C1 segment of cervical spinal cord (tissue), 14 donors: ENCODE measurements at places on chromosomes 4 and X.

GRCh38 chrX:13506574-13506973 lies 62.8 kb upstream of the EGFL6 start:
- DNase-seq: no peak

DNA sequence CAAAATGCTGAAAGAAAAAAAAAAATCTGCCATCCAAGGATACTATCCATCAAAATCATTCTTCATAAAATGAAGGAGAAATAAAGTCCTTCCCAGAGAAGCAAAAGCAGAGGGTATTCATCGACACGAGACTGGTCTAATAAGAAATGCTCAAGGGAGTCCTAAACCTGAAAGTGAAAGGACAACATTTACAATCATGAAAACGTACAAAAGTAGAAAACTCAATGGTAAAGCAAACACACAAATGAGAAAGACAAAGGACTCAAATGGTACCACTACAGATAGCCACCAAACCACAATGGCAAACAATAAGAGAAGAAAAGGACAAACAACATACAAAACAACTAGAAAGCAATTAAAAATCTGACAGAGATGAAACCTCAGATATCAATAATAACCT lies 41.0 kb downstream of the CD99L2 start:
- no peak for DNase-seq

- DNase-seq: no peak
Measured at GRCh38 chrX:70979136-70979762, 48.4 kb upstream of the SLC7A3 start.

DNA sequence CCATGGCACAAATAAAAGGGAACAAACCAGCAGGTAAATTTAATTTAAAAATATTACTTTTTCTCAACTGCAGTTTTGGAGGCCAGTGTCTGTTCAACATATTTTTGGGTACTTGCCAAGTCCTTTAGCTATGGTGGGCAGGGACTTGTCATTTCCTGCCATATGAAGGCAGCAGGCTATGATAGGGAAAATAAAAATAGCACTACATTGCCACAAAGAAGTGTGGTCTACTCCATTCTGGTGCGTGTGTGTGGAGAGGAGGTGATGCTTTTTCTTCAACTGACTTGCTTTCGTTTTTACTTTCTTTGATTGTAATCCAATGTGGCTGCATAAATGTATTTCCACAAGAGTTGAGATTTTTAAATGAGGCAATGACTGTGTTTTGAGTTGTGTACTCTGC lies 17.2 kb downstream of the GPR174 start:
- no peak for DNase-seq

- no peak for DNase-seq
Measured at GRCh38 chr4:25927361-25928195, 13.6 kb downstream of the SMIM20 start.

- no peak for DNase-seq
Measured at GRCh38 chrX:44456685-44457084, 86.0 kb downstream of the FUNDC1 start.

GRCh38 chr4:179028321-179028720 lies 1586.1 kb upstream of the AGA start:
- DNase-seq: no peak

DNA sequence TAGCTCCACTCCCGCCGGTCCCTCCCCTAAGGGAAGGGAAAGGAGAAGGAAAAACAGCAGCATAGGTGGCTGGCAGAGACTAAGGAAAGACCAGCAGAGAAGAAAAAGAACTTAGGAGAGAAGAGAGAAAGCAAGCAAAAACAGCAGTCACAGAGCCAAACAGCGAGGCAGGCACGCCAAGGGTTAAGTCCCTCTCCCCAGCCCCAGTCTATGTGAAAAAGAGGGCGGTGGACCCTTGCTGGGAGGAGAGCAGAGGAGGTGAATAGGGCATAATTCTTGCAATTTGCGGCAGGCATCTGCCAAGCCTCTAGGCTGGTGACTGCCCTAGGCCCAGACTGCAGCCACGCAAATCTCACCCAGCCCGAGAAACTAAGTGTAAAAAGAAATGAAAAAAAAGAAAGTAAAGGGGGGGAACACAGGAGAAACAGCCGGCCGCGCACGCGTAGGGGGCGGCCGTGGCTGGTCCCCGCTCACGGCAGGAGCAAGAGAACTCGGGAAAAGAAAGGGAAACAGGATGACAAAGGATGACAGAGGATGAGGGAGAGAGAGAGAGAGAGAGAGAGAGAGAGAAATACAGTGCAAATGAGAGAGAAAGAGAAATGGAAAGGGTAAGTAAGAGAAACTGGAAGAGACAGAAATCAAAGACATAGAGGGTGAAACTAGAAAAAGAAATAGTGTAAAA lies 48.6 kb downstream of the MAGEA9 start:
- no peak for DNase-seq

GRCh38 chrX:106159861-106160282 lies 8.2 kb upstream of the PWWP3B start:
- DNase-seq: no peak

DNA sequence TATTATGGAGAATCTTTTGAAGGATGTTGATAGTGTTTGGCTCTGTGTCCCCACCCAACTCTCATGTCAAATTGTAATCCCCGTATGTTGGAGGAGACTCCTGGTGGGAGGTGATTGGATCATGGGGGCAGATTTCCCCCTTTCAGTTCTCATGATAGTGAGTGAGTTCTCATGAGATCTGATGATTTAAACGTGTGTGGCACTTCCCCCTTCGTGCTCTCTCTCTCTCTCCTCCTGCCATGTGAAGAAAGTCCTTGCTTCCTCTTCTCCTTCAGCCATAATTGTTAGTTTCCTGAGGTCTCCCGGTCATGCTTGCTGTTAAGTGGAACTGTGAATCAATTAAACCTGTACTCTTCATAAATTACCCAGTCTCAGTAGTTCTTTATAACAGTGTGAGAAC lies 166.1 kb upstream of the NUDT6 start:
- no peak for DNase-seq

DNA sequence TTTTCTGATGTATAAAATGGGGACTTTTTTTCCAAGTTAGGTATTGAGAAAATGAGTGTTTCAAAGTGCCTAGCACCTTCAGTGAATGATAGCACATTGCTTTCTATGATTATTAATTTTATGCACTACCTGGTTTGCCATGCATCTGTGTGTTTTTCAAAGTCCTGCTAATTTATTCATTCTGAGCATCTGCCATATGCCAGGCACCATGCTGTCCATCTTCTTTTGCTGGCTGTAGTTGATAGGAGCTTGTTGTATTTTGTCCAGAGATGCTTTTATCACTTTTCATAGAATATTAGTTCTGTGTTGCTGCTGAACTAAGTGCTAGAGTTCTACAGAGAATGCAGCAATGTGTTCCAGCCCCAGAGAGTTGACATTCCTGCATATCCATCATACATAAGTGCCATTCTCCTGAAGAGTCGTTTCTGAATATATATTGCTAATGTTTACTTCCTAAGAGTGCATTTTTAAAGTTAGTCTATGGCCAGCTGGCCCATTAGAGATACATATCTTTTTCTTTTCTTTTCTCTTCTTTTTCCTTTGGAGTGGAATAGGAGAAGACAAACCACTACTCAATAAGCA lies 49.0 kb upstream of the CLNK start:
- no peak for DNase-seq

DNA sequence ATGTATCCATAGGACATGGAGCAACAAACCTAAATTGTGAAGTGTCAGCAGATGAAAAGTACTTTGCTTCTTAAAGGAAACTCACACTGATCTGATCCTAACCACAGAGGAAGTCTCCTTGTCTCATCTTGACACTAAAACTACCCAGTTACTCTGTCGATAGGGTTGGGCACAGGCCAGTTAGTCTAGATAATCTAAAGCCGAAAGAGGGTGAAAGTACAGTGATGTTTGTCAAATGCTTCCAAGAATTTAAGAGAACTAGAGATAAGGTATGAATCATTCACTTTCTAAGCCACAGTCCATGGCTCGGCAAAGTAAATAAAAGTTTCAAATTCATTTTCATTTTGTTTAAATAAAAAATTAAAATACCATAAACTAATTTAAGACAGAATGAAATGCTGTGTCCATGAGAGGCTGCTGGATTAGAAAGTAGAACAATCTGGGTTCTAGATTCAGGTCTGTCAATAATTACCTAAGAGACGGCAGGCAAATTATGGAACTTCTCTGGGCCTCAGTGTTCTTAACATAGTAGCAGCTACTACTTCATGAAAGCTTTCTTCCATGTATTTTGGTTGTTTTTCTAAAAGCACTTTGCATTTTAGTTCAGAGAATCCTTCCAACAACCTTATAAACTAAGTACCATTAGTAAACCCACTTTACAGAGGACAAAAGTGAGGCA lies 176.7 kb downstream of the LDB2 start:
- DNase-seq: no peak

DNA sequence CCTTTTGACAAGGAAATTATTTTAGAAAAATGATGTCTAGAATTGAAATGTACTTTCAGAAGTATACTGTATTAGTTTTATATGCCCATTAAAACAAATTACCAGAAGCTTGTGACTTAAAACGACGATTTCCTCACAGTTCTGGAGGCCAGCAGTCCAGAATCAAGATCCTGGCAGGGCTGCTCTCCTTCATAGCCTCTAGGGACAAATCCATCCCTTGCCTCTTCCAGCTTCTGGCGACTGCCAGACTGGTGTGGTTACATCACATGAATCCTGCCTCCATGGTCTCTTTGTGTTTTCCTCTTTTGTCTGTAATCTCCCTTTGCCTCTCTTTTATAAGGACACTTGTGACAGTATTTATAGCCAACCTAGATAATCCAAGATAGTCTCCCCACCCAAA lies 97.1 kb downstream of the IQCM start:
- DNase-seq: no peak

DNA sequence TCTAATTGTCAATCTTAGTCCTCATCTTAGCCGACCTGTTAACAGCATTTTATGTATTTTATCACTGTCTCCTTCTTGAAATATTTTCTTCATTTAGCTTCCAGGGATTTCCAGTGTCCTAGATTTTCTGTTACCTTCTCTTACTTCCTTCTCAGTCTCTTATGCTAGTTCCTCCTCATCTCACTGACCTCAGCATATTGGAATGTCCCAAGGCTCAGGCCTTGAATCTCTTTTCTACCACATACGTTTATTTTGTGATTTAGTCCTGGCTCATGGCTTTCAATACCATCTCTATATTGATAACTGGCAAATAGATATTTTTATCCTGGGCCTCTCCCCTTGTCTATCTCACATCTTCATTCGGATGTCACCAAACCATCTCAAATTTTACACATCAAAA lies 61.1 kb downstream of the IQCM start:
- DNase-seq: no peak

DNA sequence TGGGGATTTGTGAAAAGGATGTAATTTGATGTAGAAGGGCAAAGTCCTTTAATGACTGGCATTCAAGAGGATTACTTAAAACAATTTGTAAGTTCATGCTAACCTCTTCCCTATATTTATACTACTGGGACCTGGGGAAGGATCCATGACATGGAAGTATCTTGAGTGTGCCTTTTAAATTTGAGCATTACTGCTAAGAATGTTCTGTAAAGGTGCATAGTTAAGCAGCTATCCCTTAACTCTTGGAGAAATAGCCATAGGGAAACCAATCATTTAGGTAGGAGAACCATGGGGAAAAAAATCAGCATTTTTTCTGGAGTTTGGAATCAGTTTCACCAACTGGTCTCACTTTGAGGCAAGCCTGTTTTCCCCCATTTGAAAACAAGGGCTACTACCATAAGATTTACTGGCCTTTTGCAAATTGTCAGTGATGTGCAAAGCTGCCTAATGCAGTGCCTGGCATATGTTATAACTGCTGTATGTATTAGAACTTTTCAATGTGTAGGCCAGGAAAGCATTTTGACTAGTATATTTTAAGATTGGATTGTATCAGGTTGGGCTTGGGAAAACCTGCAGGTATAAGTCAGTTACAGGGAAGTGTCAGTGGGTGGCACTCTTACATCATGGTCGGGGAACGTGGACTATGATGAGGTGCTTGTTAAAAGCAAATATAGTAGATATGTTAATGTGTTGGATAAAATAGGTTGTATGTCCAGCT lies 72.1 kb downstream of the PRSS12 start:
- no peak for DNase-seq

DNA sequence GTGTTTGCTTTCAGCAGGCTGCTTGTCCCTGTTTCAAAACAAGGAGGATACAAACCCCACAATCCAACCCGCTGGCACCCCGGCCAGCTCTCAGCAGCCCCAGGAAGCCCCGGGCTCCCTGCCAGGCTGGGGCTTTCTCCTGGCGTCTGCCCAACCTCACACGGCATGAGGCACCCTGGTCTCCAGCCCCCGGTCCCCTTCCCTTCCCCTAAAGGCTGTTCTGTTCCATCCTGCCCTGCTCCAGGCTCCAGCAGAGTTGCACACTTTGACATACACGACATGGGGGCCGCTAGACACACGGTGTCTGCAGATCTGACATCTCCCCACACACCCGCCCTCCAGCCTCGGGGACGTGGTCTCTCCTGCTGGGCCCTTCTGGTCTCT lies 107.7 kb upstream of the ADRA2C start:
- DNase-seq: peak; percentile 20

- no peak for DNase-seq
Measured at GRCh38 chr4:7593646-7594412, 159.1 kb upstream of the PSAPL1 start.

DNA sequence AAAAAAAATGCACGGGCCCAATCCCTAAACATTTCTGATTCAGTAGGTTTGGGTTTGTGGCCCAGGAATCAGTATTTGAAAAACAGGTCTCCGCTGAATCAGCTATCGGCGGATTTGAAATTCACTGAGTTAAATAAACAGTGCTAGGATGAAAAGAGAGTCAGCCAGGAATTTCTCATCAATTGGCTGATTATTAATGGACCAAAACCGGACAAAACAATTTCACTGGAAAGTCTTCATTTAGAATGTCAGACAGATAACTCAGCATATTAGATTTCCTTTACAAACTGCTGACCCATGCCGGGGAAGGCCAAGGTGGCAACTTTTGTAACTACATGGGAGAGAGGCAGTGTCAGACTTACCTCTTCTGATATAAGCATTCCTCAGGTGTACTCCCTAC lies 99.4 kb upstream of the LSM6 start:
- DNase-seq: no peak

DNA sequence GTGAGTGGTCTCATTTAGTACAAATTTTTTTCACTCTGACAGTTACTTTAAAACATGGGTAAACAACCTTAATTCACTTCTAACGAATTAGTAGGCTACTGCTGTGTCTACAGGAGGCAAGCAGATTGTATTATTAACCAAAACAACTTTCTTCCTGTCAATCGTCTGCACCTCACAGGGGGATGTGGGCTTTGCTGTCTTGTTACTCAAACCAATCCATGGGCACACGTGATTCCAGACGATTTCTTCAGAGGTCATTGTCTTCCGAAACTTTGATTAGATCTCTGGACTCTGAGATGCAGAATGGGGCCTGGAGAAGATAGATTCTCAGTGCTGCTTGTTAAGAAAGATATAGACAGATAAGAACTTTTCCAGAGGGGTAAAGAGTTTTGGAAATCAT lies 327.8 kb downstream of the DHX15 start:
- no peak for DNase-seq

- no peak for DNase-seq
Measured at GRCh38 chr4:136651932-136652331, 880.4 kb downstream of the PCDH18 start.
